A549 treated with DMSO at 1 μM for 4 hours (cell line): ENCODE measurements at places on chromosomes 7 and 10. TPM values are rescaled to one million over a fixed set of nuclear protein-coding genes. Genes with fewer than 3 reads are reported as not detected.

Gene PLXNA4
- total RNA-seq = 1.3 to 2.3 TPM (median 2.0 TPM) in 5 replicates

Gene PAPOLB
- total RNA-seq = not detected in 5 replicates

Gene ZC3HAV1L
- total RNA-seq = 5.6 to 10.7 TPM (median 8.9 TPM) in 5 replicates

Gene LIPN
- total RNA-seq = not detected in 5 replicates

Gene SPDYE1
- not detected in 5 replicates for total RNA-seq

Gene MLXIPL
- 0.25 to 1.4 TPM (median 1.0 TPM) in 5 replicates for total RNA-seq

Gene ANXA8L1
- total RNA-seq = 87.4 to 123 TPM (median 98.7 TPM) in 5 replicates

Gene CISD1
- 38.8 to 58.7 TPM (median 57.3 TPM) in 5 replicates for total RNA-seq

Gene SDK1
- 0.36 to 0.52 TPM (median 0.46 TPM) in 5 replicates for total RNA-seq

Gene CYP3A4
- total RNA-seq = not detected in 5 replicates

Gene NUTM2A
- total RNA-seq = 0.05 to 0.19 TPM (median 0.12 TPM) in 4 of 5 replicates, not detected in the other

Gene ACBD7
- 0.85 to 1.1 TPM (median 0.96 TPM) in 5 replicates for total RNA-seq

Gene PKD2L1
- 0.06 to 0.16 TPM (median 0.08 TPM) in 5 replicates for total RNA-seq

Gene ZNF727
- not detected in 5 replicates for total RNA-seq

Gene HOXA9
- total RNA-seq = 0.44 to 0.78 TPM (median 0.74 TPM) in 5 replicates

Gene SLC13A1
- not detected in 5 replicates for total RNA-seq
